Stimulated activated CD4-positive, alpha-beta T cell treated with anti-CD3 and anti-CD28 coated beads, Interleukin-1b, Interleukin-23, amount 100 ng/mL, for 1 hour (primary cell): ENCODE measurements at places on chromosomes 12 and 14.
A peak's percentile ranks its signal among the peaks of the same experiment; 100 is the strongest.

DNA sequence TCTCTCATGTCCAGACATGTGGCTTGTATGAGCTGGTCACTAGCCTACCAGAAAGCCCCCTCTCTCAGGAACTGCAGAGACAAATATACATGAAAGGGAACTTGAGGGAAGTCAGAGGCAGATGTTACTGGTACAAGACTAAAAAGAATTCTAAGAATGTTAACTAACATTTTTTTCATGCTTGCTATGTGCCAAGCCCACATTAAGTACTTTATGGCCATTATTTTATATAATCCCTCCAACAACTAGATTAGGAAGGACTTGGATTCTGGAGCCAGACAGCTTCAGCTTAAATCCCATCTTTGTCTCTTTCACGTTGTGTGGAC, 24.6 kb downstream of the TTC9 start:
- DNase-seq = no peak

GRCh38 chr14:22887990-22888378, 5.0 kb downstream of the REM2 start:
- no peak for DNase-seq

DNA sequence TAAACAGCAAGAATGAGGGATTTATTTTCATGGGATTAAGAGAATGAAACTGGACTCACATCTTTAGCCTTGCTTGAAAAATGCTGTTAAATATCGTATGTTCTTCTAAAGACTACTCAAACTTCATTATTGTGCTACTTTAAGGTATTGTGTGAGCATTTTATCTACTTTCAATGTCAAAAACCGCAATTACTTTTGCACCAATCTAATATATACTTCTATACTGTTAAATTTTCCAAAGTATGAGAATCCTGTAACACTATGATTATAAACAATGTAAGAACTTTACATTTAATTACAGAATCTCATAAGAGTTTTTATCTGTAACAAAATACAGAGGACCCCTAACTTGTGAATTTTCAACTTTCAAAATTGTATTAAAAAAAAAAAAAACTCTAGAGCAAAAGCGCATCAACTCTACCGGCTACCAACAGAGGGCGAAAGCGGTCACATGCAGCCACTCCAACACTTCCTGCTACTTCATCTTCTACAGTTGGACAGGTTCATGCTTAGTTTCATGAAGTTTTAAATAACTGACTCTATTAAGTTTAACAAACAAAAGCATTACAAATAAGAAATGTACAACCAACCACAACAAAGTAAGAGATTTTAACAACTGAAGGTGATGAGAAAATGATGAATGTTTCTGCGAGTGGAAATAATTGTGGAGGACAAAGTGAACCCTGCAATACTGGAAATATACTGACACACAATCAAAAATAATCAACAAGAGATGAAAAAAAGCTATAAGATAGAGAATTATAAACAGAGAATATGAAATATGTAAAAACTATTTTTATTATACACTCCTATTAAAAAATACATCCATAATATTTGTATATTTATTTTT, 210.9 kb downstream of the MED13L start:
- DNase-seq = peak; percentile 12

DNA sequence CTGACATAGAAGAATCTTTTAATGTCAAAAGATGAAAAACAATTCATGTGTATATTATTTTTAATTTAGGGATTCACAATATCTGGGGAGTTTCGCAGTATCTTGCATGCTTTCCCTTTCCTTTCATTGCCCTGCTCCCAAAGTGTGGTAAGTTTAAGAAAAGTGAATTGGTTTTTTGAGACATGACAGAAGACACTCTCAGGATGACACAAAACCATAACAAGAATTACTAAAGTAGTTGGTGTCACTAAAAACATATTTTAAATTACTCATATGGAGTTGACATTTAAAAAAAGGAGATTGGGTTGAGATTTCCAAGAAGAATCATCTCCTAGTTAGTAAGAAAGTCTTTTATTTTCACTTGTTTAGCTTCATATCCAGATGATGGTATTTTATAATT, 5.1 kb upstream of the PCNX1 start:
- no peak for DNase-seq

- DNase-seq = no peak
Measured at GRCh38 chr12:7832059-7832696, 40.5 kb downstream of the SLC2A14 start.

DNA sequence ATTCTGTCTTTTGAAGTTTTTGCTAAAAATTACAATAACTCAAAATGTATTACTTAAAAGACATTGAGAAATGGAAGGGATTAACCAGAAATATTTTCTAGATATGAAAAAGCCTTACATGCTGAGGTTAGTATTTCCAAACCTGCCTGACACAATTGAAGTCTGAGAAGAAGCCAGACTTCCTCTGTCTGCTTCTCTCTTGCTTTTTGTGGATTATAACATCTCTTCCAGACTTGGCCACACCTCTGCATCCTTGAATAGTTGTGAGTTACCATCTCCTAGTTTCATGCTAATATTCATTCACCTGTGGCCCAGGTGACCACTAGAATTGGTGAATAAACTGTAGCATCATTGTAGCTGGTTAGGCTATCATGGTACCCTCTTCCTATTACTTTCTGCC, 497.6 kb downstream of the SLC16A7 start:
- no peak for DNase-seq

DNA sequence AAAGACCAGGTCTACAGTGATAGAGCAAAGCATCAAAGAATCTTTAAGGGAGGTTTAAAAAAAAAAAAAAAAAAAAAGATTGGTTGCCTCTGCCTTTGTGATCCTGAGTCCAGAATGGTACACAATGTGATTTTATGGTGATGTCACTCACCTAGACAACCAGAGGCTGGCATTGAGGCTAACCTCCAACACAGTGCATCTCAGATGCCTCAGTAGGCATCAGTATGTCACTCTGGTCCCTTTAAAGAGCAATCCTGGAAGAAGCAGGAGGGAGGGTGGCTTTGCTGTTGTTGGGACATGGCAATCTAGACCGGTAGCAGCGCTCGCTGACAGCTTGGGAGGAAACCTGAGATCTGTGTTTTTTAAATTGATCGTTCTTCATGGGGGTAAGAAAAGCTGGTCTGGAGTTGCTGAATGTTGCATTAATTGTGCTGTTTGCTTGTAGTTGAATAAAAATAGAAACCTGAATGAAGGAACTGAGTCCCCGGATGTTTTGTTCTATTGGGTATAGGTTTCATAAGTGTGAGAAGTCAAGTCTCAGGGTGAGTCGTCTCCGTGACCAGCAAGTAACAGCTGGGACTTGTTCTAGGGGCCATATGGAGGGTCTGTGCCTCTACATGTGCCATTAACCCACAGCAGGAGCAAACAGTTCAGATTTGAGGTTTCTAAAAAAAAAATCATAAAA, 9.3 kb downstream of the PEBP1 start:
- DNase-seq = no peak

- no peak for DNase-seq
Measured at GRCh38 chr12:126464153-126464552, 1398.9 kb downstream of the AACS start.

- no peak for DNase-seq
Measured at GRCh38 chr14:55752580-55753390, 172.8 kb downstream of the KTN1 start.

DNA sequence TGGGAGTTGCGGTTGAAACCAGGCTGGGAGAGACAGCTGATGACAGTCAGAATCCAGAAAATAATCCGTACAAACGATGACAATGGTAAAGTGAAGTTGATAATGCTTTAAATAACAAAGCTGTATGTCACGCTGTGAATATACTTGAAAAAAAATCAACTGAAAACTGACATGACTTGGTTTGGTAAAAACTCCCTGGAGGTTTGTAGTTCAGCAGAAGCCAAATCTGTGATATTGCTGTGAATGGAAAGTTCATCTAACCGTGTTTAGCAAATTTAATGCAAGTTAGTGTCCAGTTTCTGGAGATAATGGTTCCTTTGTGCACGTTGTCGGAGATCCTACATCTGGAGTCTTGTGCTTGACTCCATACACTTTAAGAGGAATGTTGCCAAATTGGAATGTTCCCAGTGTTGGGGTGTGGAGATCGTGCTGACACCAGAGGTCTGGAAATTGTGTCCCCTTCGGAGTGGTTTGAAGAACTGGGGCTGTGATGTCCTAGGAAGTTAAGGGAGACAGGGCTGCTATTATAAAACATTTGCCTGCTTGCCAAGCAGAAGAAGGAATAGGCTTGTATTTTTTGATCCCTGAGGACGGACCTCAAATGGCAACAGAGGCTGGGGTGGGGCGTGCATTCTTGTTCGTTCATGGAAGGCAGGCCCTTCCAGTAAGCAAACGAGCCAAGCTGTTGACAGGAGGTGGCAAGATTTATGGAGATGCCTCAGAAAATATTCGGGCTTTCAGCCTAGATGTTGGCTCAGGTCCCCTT, 30.6 kb downstream of the PPFIBP1 start:
- no peak for DNase-seq

DNA sequence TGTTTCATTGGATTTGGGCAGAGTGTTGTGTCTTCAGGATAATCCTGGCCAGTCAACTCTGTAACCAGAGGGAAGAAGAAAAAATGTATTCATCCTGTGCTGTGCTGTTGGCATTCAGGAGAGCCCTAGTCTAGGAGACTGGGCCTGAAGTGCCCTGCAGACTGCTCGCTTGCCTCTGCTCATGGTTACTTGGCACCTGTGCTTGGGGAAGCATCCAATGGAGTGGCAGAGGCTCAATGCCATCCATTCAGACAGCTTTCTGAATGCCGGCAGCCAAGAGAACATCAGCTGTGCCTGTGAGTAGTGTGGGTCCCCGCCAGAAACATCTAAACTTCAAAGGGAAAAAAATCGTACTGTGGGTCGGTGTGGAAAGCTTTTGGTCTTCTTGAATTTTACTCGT, 124.2 kb downstream of the SRGAP1 start:
- DNase-seq = no peak

GRCh38 chr12:109197327-109197726, 80.9 kb downstream of the ACACB start:
- no peak for DNase-seq

GRCh38 chr14:64700894-64701293, 3.3 kb upstream of the PLEKHG3 start:
- DNase-seq = no peak

GRCh38 chr12:59398164-59398563, 197.7 kb upstream of the SLC16A7 start:
- DNase-seq = no peak

DNA sequence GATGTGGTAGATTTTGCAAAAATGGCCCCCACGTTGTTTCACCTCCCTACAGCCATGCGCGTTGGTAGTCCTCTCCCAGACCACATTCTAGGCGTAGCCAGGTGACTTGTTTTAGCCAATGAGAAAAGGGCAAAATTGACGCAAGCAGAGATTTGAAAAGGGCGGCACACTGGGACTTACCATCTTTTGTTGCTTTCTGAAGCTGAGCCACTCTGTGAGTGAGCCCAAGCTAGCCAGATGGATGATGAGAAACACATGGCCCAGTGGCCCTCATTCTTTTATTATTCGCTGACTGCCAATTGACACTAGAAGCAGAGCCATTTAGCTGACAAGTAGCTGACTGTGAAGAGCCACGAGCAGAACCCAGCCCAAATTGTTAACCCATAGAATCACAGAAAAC, 142.0 kb upstream of the GZMB start:
- DNase-seq = no peak
